Activated naive CD8-positive, alpha-beta T cell treated with anti-CD3 and anti-CD28 coated beads, Interleukin-2, amount 50 U/mL, for 24 hours (primary cell): ENCODE measurements at places on chromosomes 2 and 18.

DNA sequence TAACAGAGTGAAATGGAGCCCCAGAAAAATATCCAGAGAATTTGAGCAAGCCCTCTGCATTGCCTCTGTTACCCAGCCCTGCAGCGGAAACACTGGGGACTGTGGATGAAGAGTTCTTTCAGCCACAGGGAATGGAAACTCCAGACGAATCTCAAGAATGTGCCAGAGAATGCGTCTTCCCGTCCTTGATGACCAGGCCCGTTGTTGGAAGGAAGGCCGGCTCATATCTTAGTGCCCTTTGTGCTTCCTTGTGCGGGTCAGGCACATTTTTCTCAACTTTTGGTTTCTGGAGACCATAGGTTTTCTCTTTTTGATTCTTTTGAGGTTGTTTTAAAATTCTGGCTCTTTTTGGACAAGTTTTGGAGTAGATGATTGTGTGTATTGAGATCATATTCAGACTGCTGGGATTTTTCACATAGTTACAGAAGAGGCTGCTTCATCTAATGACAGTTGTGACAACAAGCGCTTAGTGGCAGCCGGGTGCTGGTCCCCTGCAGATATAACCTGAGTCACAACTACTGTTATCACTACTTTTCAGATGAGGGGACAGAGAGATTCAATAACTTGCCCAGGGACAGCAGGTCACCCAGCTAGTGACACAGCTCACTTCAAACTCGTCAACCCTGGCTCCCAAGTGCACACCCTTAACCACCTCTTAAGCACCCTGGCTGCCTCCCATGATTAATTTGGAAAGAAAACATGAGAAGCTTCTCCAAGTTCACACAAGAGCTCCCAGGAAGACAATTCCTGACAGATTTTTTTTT lies 15.7 kb downstream of the MAL start:
- DNase-seq: no peak

GRCh38 chr2:149611100-149611820 lies 23.7 kb upstream of the MMADHC start:
- no peak for DNase-seq

DNA sequence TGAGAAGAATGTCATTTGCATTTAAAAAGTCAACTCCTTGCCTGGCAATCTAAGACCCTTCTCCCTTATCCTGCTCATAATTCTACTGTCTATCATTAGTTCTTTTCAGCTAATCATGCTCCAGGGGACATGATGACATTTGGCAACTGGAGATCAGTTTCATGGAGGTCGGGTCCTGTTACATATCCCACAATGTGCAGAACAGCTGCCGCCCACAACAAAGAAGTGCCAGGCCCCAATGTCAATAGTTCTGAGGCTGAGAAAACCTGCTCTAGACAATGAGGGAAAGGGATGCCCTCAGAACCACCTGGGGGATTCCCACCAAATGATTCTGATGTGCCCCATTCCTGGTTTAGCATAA lies 53.4 kb upstream of the IL1RL1 start:
- DNase-seq: no peak

- DNase-seq: no peak
Observed at GRCh38 chr2:79128406-79128805, 8.1 kb downstream of the REG1A start.

DNA sequence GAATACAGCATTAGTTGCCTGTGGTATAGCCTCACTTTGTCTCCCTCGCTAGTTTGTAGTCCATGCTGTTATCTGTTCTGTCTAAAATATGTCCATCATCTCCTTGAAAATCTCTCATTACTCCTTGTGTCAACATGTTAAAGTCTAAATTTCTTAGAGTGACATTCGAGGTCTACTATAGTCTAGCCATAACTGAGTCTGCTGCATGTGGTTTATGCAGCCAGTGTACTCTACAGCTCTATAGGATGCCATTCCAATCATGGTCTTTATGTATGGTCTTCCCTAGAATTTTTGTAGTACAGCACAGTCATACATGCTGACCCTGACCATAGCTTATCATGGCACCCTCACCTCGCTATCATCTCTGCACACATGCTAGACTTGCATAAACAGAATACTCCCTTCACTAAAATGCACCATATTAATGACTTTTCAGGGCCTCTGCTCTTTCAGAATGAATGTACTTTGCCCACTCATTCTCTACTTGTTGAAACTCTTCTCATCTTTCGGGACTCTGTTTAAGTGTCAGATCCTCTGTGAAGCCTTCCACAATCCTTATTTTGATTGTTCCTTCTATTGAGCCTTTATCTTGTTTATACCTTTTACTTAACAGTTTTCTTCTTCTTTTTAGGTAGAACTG lies 12.8 kb downstream of the TANK start:
- DNase-seq: no peak

DNA sequence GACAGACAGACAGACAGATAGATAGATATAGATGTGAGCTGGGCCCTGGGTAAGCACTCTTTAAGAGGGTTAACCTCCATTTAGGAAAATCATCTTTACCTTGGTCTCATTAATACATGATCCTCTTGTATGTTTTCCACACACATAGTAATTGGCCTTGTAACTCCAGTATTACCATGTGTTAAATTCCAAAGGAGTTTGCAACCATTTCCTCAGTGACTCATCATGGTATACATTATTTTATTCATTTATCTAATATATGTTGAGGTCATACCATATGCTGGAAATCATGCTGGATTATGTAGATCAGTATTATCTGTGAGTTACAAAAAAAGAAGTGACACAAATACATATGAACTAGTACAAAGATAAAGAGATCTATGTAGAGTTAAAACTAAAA lies 504.3 kb downstream of the DCC start:
- DNase-seq: no peak

GRCh38 chr2:68994864-68995263 lies 18.1 kb upstream of the ANTXR1 start:
- DNase-seq: no peak

DNA sequence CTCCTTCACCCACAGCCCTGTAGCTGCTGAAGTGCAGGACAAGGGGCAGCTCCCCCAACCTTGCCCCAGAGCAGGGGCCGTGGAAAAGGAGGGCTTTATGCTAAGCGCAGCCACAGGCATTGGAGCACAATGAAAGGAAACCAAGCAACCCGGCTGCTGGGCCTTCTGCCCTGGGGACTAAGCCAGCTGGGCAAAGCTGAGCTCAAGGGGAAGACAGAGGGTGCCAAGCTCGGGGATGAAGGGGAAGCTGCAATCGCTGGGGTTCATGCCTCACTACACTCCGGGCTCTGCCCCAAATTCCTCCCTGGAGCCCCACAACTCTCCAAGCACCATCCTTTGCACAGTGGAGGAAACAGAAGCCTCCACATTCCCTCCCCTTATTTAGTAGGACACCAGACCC lies 12.4 kb downstream of the SFXN5 start:
- DNase-seq: no peak

DNA sequence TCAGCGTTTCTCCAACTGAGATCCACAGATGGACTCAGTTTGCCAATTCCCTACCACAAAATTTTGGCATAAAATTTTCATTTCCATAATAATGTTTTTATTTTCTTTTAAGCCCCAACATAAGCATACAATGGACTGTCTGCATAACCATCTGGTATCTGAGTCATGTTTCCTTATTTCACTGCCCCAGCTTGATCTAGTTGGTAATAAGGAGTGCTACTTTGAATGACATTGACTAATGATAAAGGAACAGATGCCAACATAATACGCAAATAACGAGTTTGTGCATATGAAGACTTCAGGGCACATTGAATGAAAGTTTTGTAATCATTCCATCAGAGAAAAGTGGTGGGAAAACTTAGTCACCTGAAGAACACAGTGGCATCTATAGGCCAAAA lies 8.8 kb upstream of the MBD2 start:
- DNase-seq: no peak

- no peak for DNase-seq
Observed at GRCh38 chr2:169012812-169013627, 18.1 kb downstream of the ABCB11 start.

- no peak for DNase-seq
Observed at GRCh38 chr2:37920570-37920969, 4.5 kb upstream of the RMDN2 start.

GRCh38 chr2:26651799-26652198 lies 10.6 kb upstream of the CIB4 start:
- no peak for DNase-seq

DNA sequence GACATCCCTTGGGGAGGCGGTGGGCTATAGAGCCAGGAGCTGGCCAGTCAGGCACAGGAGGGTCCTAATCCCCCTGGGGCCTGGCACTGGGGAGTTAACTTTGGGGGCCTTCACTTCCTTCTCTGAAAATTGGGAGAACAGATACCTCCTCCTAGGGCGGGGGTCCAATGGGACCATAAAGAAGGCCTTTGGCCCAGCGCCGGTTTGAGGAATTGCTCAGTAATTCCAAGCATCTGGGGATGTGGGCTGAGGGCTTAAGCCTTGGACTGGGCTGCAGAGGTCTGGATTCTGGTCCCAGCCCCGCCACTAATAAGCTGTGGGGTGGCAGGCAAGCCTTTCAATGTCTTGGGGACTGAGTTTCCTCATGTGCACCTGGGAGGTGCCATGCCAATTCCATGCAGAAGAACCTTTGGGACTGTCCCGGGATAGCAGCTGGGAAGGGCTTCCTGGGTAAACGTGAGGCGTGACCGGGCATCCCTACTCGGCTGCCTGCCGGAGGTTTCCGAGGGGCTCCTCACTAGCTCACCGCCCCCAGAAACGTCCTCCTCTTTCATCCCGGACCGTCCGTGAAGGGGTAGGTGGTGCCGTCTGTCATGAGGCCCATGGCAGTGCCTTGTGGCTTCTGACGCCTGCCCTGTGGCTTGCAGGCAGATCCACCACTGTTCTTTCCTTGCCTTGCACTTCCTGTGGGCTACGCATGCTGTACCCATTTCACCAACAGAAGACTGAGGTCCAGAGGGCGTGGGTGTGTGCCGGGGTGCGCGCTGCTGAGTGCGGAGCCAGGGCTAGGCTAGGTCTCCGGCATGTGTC lies 67.4 kb upstream of the HPCAL1 start:
- no peak for DNase-seq

- no peak for DNase-seq
Observed at GRCh38 chr2:190052307-190052706, 10.2 kb downstream of the MSTN start.

DNA sequence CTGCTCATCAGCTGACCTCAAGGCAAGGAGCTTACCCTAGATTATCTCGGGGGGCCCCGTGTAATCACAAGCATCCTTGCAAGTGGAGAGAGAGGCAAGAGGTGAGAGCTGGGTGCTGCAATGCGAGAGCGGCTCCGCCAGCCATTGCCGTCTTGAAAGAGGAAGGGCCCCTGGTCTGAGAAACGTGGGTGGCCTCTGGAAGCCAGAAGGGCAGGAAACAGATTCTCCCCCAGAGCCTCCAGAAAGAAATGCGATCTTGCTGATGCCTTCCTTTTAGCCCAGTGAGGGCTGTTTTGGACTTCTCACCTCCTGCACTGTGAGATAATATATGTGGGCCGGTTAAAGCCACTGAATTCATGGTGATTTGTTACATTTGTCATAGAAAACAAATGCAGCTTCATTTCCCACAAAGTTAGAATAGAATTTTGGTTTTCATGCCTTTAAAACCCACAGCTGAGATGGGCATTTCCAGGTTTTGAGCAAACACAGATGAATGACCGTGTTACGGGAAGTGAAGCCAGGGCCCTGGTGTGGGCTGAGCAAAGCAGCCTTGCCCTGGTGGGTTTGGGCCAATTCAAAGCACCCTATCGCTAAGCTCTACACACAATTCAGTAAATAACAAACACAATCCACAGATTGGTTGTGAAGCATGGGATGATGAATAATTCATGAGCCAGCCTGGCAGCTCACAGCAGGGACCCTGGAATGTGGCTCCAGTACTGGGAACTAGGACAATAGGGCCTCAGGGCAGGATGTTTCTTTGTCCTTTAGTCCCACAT lies 319.9 kb upstream of the HS6ST1 start:
- no peak for DNase-seq

GRCh38 chr2:156615836-156616322 lies 179.7 kb downstream of the GPD2 start:
- no peak for DNase-seq

DNA sequence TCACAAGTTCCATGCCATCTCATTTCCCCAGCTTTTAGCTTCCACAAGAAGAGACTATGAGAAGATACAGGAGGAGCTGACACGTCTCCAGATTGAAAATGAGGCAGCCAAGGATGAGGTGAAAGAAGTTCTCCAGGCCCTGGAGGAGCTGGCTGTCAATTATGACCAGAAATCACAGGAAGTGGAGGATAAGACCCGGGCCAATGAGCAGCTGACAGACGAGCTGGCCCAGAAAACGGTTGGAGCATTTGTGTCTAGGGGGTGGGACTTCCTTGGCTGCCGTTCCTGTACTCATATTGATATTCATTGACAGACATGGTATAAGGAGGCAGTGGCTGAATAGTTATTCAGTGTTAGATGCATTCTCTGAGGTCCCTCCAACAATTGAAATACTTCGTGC lies 57.2 kb upstream of the LYPD6B start:
- no peak for DNase-seq
